ENCODE measurements at places on chromosomes 16 and 17.

DNA sequence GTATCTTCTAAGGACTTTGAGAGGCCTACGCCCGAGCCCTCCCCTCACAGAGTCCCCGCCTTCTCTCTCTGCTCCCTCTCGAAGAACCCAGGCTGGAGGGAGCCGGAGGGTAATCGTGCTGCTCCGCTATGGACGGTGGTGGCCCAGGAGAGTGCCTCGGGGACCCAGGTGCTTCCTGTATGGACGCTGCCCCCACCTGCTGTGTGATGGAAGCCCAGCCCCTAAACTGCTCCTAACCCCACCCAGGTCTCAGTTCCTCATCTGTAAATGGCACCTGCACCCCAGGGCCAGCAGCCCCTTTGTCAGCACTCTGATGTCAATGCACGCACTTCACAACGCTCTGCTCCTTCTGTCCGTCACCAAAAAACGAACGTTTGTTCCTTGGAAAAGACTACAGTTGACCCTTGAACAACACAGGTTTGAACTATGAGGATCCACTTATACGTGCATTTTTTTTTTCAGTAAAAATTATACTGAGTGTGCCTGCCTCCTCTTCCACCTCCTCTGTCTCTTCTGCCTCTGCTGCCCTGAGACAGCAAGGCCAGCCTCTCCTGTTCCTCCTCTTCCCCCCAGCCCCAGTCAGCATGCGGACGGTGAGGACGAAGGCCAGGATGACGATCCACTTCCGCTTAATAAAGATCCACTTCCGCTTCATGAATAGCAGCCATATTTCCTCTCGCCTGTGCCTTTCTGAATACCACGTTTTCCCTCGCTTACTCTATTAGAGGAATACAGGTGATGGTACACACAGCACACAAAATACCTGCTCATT is 118.3 kb downstream of the BANP start:
- no peak for ATAC-seq
- no peak overlapping the region for H3K4me3 ChIP-seq
- H3K27me3 ChIP-seq, result no peaks in the 10 kb centered on the region
- H3K36me3 ChIP-seq, result no peaks in the 10 kb centered on the region

DNA sequence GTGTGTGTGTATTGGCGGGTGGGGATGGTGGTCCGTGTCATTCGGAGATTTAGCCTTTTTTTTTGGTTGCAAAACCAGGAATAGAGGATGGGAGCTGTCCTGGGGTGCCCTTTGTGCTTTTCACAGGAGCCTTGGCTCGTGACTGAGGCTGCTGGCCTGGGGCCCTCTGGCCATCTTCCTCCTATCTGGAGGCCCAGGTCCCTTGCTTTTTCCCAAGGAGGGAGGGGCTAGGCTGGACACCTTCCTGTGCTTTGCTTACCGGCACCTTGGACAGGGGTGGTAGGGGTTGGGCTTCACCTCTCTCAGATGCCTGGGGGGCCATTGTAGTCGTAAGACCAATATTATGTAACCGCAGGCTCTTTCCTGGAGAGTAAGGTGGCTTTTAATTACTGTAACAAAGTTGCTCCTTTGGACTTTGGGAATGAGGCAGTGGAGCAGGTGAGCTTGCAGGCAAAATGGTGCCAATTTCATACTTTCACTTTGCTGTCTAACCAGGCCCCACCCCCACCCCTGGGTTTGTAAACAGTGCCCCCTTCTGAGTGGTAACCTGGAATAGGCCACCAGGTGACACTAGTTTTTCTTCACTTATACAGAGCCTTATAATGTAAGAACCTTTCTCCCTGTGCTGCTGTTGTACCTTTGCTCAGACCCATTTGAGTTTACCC is 1.2 kb downstream of the DYNLL2 start:
- H3K4me1 ChIP-seq, result peaks cover 23% of the 10 kb centered on the region
- H3K36me3 ChIP-seq, result peaks cover 28% of the 10 kb centered on the region
- peak overlapping the region; percentile 73 for H3K4me3 ChIP-seq
- H3K27ac ChIP-seq, result peak overlapping the region; percentile 98
- no peaks in the 10 kb centered on the region for H3K27me3 ChIP-seq

DNA sequence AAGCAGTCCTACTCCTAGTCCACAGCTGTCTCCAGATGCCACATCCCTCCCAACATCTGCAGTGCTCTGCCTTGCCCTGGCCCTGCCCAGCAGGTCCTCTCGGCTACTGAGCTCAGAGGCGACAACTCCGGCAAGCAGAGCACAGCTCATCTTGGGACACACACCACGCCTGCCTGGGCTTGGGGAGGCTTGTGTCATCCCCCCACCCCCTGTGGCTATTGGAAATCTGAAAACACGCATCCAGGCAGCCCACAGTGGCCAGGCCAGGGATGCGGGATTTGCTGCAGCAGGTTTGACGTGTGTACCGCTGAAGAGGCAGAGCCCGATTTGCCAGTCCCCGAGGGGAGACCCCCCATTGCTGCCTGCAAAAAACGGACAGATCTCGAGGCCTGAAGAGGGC is 25.4 kb downstream of the MXRA7 start:
- H3K27me3 ChIP-seq, result no peaks in the 10 kb centered on the region
- H3K36me3 ChIP-seq, result no peaks in the 10 kb centered on the region
- ATAC-seq, result no peak
- no peak overlapping the region for H3K27ac ChIP-seq
- no peak overlapping the region for H3K4me3 ChIP-seq

DNA sequence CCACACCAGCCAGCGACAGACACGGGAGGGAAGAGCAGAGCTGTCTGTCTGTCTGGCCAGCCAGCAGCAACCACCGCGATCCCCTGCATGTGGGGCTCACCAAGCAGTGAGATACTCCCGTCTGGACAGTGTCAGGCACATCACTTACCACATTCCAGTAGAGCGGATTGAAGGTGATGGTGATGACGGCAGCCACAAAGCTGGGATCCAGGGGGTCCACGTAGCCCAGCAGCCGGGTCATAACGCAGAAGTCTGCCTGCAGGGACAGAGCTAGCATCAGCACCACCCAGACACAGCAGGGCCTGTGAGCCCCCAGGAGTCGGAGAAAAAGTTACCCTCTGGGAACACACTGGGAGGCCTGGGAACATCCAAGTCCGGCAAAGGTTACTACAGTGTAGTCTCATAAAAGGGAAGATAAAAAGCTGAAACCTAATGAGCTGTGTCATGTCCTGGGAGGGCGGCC is 14.7 kb downstream of the PEMT start:
- no peak overlapping the region for H3K27ac ChIP-seq
- no peak overlapping the region for H3K4me3 ChIP-seq
- peaks cover 30% of the 10 kb centered on the region for H3K36me3 ChIP-seq

GRCh38 chr17:7346761-7347614 is 5.0 kb upstream of the KCTD11 start:
- H3K4me1 ChIP-seq, result peaks cover 12% of the 10 kb centered on the region
- H3K4me3 ChIP-seq, result no peak overlapping the region
- no peaks in the 10 kb centered on the region for H3K36me3 ChIP-seq
- ATAC-seq, result no peak

- H3K4me3 ChIP-seq, result no peak overlapping the region
- no peaks in the 10 kb centered on the region for H3K36me3 ChIP-seq
- no peaks in the 10 kb centered on the region for H3K27me3 ChIP-seq
- peaks cover 95% of the 10 kb centered on the region for H3K4me1 ChIP-seq
- peak; percentile 67 for ATAC-seq
Observed at GRCh38 chr17:77465358-77466041, 324.7 kb downstream of the SEC14L1 start.

- no peak for ATAC-seq
- no peak overlapping the region for H3K4me3 ChIP-seq
- H3K27me3 ChIP-seq, result no peaks in the 10 kb centered on the region
- H3K36me3 ChIP-seq, result no peaks in the 10 kb centered on the region
Observed at GRCh38 chr16:88616736-88617135, 21.6 kb upstream of the IL17C start.

DNA sequence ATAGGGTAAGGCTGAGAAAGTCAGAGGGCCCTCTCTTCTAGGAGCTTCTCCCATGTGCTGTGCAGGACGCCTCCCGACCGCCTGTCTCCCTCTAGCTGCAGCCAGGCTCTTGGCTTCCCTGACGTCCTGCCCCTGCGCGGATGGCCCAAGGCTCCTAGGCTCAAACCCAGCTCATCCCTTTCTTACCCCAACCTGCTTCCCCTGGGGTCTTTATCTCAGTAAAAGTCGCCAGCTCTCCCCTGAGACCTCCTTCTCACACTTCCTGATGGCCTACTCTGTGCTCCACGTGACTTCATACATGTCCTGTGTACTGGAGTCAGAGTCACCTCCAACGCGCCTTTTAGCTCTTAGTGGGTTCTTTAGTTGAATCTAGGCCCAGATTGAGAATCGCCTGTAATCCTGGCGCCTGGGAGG is 1.1 kb upstream of the ZNF747 start:
- peaks cover 17% of the 10 kb centered on the region for H3K4me1 ChIP-seq
- no peaks in the 10 kb centered on the region for H3K27me3 ChIP-seq
- ATAC-seq, result peak; percentile 62
- peak overlapping the region; percentile 67 for H3K4me3 ChIP-seq
- H3K27ac ChIP-seq, result peak overlapping the region; percentile 95
- H3K36me3 ChIP-seq, result peaks cover 25% of the 10 kb centered on the region

- H3K27me3 ChIP-seq, result peaks cover 5% of the 10 kb centered on the region
- ATAC-seq, result no peak
- H3K4me3 ChIP-seq, result no peak overlapping the region
- no peaks in the 10 kb centered on the region for H3K4me1 ChIP-seq
Observed at GRCh38 chr16:83185902-83186301, 559.1 kb downstream of the CDH13 start.

DNA sequence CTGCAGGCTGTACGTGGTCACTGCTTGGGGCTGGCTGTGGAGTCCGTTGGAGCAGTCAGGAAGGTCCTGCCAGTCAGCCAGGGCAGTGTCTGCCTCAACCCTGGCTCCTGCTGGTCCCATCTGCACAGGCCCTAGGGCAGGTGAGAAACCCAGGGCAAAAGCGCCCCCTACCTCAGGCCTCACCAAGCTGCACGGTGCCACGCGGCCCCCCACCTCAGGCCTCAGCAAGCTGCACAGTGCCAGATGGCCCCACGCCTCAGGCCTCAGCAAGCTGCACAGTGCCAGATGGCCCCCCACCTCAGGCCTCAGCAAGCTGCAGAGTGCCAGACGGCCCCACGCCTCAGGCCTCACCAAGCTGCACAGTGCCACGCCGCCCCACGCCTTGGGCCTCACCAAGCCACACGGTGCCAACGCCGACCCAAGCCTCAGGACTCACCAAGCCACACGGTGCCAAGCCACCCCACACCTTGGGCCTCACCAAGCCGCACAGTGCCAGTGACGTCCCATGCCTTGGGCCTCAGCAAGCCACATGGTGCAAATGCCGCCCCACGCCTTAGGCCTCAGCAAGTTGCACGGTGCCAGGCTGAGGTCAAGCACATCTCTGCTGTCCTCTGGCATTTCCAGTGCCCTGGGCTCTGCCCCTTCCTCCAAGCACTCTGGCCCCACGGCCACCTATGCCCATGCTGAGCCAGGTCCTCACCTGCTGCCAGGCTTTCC is 5.5 kb downstream of the TMEM204 start:
- H3K4me1 ChIP-seq, result peaks cover 89% of the 10 kb centered on the region
- H3K27me3 ChIP-seq, result no peaks in the 10 kb centered on the region
- no peak for ATAC-seq

DNA sequence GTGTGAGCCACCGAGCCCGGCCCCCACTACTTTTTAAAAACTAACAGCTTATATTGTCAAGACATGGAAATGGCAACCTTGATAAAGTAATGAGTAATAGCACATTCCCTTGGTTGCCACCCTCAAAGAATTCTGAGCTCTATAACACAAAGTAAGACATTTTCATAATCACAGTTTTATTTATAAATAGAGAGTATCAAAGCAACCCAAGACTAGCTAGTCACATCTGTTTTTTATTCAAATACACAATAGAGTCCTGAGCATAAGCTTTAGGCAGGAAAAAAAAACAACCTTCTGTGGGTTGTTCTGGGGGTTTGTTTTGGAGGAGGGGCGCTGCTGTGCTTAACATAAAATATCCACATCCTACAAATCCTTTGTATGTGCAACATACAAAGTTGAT is 68.7 kb downstream of the CEP95 start:
- peaks cover 60% of the 10 kb centered on the region for H3K36me3 ChIP-seq
- no peaks in the 10 kb centered on the region for H3K27me3 ChIP-seq
- H3K4me1 ChIP-seq, result peaks cover 30% of the 10 kb centered on the region
- H3K27ac ChIP-seq, result no peak overlapping the region
- H3K4me3 ChIP-seq, result no peak overlapping the region

DNA sequence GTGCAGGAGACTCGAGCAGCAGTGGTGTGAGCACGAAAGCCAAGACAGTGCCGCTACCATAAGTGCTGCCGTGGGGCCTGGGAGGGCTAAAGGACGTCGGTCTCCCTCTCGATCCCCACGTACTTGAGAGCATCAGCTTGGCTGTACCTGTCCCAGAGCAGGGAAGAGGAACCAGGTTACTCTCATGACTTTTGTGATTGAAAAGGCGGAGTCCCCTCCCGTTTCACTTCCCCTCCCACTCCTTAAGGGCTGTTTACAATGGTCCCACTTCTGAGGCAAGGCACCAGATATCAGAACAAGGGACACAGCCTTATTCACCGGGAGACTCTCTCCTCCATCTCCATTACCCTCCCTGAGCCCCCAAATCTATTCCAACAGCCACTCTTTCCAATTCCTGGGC is 20.1 kb downstream of the CNTNAP1 start:
- no peak overlapping the region for H3K27ac ChIP-seq
- ATAC-seq, result no peak
- H3K27me3 ChIP-seq, result no peaks in the 10 kb centered on the region
- no peaks in the 10 kb centered on the region for H3K36me3 ChIP-seq
- H3K4me1 ChIP-seq, result no peaks in the 10 kb centered on the region

DNA sequence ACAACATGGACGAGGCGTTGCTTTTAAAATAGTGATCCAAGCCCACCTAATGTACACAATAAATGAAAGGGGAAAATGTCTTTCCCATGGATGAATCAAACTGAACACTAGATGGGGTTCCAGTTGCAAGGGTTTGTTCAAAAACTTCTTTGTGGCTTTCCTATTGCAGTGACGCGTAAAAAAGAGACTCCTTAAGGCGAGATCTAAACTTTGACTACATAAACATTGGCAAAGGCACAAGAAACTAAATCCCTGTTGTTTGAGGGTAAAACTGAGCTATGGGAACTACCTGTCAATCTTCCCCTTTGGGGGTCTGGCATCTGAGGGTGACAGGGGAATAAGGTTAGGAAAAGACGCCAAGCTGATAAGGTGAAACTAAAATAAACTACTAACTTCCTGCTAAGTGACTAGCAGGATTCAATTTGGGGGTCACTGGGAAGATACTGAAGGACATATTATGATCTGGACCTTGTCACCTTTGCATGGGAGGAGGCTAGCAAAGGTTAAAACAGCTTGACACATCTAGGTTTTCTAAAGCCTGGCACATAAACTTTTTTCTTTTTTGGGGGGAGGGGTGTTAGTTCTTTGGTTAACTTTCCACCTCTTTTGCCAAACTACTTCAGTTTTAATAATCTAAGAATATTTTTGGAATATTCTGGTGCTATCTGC is 4.7 kb downstream of the SALL1 start:
- no peaks in the 10 kb centered on the region for H3K36me3 ChIP-seq
- ATAC-seq, result no peak
- H3K4me1 ChIP-seq, result no peaks in the 10 kb centered on the region
- no peak overlapping the region for H3K4me3 ChIP-seq
- H3K27ac ChIP-seq, result no peak overlapping the region

GRCh38 chr16:31088459-31089183 is at the start of gene PRSS53:
Gene PRSS53, minus strand, starts transcription at chr16:31088943. Its CDS starts 134 bp downstream, at chr16:31088809.
- no peak for ATAC-seq
- H3K4me3 ChIP-seq, result no peak within 1 kb of the TSS
- H3K4me1 ChIP-seq, result peaks cover 14% of the 10 kb centered on the region
- H3K27ac ChIP-seq, result no peak within 1 kb of the TSS
- H3K36me3 ChIP-seq, result no peaks in the 10 kb centered on the region

- no peaks in the 10 kb centered on the region for H3K27me3 ChIP-seq
- H3K36me3 ChIP-seq, result no peaks in the 10 kb centered on the region
- no peak for ATAC-seq
- H3K4me3 ChIP-seq, result no peak overlapping the region
Observed at GRCh38 chr16:9948933-9949332, 233.3 kb downstream of the GRIN2A start.
